ENCODE measurements at places on chromosomes 13 and 19. TPM values are rescaled to one million over a fixed set of nuclear protein-coding genes. Genes with fewer than 3 reads are reported as not detected.

The ADM5 gene
- 2.7 TPM for total RNA-seq

The CNN1 gene
- not detected for total RNA-seq

The ZNF575 gene
- total RNA-seq, result 2.9 TPM

The ACP5 gene
- total RNA-seq, result 34.1 TPM

The SIGLECL1 gene
- not detected for total RNA-seq

The P2RY11 gene
- total RNA-seq, result 36.0 TPM

The DZIP1 gene
- 1.3 TPM for total RNA-seq

The SPRED3 gene
- 0.93 TPM for total RNA-seq

The MAB21L1 gene
- total RNA-seq, result not detected

The URAD gene
- not detected for total RNA-seq

DNA sequence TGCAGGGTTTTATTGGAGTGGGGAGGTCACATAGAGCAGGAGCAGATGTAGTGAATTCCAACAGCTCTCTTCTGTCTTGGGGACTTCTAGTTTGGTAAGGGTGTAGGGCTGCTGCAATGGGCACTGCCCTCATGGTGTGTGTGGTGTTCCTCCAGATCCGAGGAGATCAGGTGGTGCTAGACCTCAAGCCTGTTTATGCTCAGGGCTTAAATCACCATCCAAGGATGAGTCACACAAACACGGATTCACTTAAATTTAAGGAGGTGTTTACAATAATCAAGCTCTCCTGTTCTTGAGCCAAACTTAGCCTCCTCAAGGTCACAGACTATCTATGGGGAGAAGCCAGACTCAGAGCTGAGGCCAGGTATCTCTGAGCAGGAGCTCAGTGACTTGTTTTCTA, 23.0 kb downstream of the HS6ST3 start:
- no peaks in the 10 kb centered on the region for H3K27me3 ChIP-seq
- H3K36me3 ChIP-seq, result no peaks in the 10 kb centered on the region
- H3K27ac ChIP-seq, result no peak overlapping the region
- no peaks in the 10 kb centered on the region for H3K4me1 ChIP-seq

DNA sequence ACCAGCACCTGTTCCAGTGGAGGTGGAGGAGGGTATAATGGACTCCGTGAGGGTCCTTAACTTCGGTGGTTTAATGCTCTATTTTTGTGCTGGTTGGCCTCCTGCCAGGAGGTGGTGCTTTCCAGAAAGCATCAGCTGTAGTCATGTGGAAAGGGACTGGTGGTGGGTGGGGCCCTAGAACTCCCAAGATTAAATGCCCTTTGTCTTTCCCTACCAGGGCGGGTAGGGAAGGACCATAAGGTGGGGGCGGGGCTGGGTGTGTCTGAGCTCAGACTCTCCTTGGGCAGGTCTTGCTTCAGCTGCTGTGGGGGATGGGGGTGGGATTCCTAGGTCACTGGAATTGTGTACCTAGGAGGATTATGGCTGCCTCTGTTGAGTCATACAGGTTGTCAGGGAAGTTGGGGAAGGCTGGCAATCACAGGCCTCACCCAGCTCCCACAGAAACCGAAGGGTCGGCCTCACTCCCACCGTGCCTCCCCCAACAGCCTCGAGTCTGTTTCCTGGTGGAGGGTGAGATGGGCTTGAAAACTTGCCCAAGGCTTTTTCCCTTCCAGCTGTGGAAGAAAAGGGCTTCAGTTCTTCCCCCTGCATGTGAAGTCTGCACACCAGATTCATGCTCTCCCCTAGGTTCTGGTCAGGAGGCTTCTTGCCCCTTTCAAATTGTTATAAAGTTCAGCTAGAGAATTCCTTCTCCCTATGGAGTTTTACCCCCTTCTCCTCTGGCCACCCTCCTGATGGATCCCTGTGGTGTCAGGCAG, 60.3 kb upstream of the CLDN10 start:
- H3K4me3 ChIP-seq, result no peak overlapping the region
- H3K27ac ChIP-seq, result no peak overlapping the region
- DNase-seq, result no peak
- no peaks in the 10 kb centered on the region for H3K36me3 ChIP-seq
- no peaks in the 10 kb centered on the region for H3K4me1 ChIP-seq

- no peak for DNase-seq
- peak within 1 kb of the TSS; percentile 10 for H3K4me3 ChIP-seq
- no peaks in the 10 kb centered on the region for H3K27me3 ChIP-seq
- peak within 1 kb of the TSS; percentile 47 for H3K27ac ChIP-seq
- no peaks in the 10 kb centered on the region for H3K36me3 ChIP-seq
Measured at GRCh38 chr19:51387924-51388389, at the start of gene LIM2. LIM2 (minus strand) TSS chr19:51387974; CDS start chr19:51387443, 531 bp downstream.

DNA sequence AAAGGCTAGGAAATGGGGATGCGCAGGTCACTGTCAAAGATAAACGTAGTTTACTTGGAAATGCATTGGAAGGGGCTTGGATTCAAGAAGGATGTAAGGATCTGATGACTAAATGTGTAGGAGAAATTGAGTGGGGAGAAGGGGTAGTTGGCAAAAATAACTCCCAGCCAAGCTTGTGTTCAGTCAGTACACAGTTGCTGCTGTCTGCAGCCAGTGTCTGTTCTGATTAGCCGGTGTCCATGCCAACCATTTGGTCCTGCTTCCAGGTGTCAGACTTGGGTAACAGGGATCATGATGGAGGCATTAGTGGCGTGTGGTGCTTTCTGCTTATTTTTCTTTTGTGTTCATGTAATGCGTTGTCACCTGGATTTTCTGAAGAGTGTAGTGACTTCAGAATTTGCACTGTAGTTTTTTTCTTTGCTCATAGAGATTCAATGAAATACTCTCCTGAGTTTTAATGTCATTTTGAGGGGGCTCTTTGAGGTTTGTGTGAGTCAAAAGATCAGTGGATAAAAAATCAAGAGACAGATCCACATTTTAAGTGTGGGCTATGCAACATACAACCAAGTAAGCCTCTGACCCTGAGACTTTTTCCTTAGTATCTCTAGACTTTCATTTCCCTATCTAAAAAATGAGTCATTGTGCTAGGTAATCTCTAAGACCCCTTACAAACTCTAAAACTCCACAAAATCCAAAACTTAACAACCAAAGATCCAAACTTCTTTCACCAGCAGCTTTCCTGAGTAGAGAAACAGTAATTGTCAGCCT, 103.9 kb downstream of the WDFY2 start:
- H3K27me3 ChIP-seq, result no peaks in the 10 kb centered on the region
- H3K4me3 ChIP-seq, result no peak overlapping the region

GRCh38 chr13:52452470-52452869, 2.0 kb upstream of the VPS36 start:
- peaks cover 2% of the 10 kb centered on the region for H3K27me3 ChIP-seq
- H3K4me1 ChIP-seq, result peaks cover 52% of the 10 kb centered on the region
- H3K4me3 ChIP-seq, result no peak overlapping the region
- H3K36me3 ChIP-seq, result peaks cover 21% of the 10 kb centered on the region
- no peak for DNase-seq

DNA sequence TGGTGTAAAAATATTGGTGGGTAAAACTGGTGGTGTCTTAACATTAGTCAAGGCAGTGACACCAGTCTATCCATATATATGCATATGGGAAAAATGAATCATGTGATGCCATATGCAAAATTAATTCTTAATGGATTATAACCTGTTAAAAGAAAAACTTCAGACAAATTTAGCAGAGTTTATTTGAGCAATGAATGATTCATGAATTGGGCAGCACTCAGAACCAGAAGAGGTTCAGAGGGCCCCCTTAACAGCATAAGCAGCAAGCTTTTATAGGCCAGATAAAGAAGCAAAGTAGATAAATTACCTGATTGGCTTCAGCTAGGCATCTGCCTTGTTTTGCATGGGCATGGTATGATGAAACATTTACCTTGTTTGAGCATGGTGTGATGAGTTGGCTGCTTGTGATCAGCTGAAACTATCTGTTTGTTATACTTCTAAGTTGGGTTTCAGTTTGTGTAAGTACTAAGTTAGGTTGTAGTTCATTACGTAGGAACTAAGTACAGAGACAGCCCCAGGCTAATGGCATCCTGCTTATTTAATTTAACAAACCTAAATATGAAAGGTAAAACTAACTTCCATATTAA, 66.6 kb downstream of the DNAJC15 start:
- peaks cover 22% of the 10 kb centered on the region for H3K4me1 ChIP-seq
- H3K27ac ChIP-seq, result no peak overlapping the region
- H3K36me3 ChIP-seq, result peaks cover 21% of the 10 kb centered on the region
- H3K27me3 ChIP-seq, result no peaks in the 10 kb centered on the region
- no peak for DNase-seq

- no peak overlapping the region for H3K4me3 ChIP-seq
- no peak for DNase-seq
- peaks cover 3% of the 10 kb centered on the region for H3K4me1 ChIP-seq
- no peaks in the 10 kb centered on the region for H3K27me3 ChIP-seq
- peaks cover 22% of the 10 kb centered on the region for H3K36me3 ChIP-seq
Measured at GRCh38 chr19:56099638-56100539, 21.2 kb downstream of the ZNF787 start.

GRCh38 chr19:45973553-45974338, at the start of gene NOVA2:
NOVA2 (minus strand) TSS chr19:45973865; CDS start chr19:45973351, 514 bp downstream.
- no peak within 1 kb of the TSS for H3K4me3 ChIP-seq
- H3K27me3 ChIP-seq, result peaks cover 68% of the 10 kb centered on the region
- H3K27ac ChIP-seq, result no peak within 1 kb of the TSS
- DNase-seq, result peak; percentile 62
- H3K36me3 ChIP-seq, result no peaks in the 10 kb centered on the region
- H3K4me1 ChIP-seq, result peaks cover 12% of the 10 kb centered on the region

DNA sequence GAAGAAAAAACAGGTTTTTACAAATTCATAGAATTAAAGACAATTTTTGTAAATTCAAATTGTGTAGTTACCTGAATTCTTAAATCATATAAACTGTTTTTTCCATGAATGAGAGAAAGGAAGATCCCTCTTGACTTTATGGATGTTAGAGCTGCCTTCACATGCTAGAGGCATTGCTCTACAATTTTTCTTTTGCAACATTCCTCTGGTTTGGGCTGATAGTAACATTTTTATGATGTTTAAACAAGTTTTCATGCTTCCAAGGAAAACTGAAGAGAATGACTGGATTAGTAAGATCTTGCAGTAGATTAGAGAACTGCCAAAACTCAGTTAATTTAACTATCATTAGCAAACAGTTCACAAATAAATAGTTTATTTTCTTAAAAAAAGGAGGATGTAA, 250.6 kb downstream of the GPC6 start:
- no peaks in the 10 kb centered on the region for H3K4me1 ChIP-seq
- DNase-seq, result no peak
- no peak overlapping the region for H3K4me3 ChIP-seq
- H3K27me3 ChIP-seq, result no peaks in the 10 kb centered on the region
- no peaks in the 10 kb centered on the region for H3K36me3 ChIP-seq
- H3K27ac ChIP-seq, result no peak overlapping the region

- H3K4me1 ChIP-seq, result no peaks in the 10 kb centered on the region
- H3K27me3 ChIP-seq, result no peaks in the 10 kb centered on the region
- DNase-seq, result no peak
Measured at GRCh38 chr13:85031771-85032170, 767.4 kb downstream of the SLITRK6 start.

DNA sequence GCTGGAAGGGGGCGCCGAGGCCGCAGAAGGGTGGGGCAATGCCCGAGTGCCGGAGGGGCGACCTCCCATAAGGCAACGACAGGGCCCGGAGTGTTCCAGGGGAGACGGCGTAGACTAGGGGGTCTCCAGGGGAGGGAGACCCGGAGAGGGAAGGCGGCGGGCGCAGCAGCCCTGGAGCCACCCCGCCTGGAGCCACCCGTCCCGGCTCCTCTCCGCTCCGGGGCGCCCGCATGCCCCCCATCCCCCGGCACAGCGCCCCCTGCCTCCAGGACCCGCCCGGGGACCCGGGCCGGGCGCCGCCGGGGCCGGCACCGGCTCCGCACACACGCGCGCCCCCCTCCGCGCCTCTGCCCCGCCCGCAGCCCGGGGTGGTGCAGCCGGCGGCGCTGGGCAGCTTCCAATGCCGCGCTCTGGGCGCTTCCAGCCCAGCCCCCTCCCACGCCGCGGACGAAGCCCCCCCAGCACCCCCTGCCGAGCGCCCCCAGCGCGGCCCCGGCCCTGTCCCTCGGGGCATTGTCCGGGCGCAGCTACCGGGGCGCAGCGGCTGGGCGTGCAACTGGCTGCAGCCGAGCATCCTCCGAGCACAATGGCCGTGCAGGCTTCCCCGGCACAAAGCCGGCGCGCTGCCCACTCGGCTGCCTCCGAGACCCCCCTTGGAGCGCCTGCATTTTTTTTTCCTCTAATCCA, 519 bp downstream of the PTPRS start:
- no peak overlapping the region for H3K4me3 ChIP-seq
- peaks cover 10% of the 10 kb centered on the region for H3K4me1 ChIP-seq
- peaks cover 1% of the 10 kb centered on the region for H3K36me3 ChIP-seq
- no peak for DNase-seq
- H3K27ac ChIP-seq, result no peak overlapping the region

DNA sequence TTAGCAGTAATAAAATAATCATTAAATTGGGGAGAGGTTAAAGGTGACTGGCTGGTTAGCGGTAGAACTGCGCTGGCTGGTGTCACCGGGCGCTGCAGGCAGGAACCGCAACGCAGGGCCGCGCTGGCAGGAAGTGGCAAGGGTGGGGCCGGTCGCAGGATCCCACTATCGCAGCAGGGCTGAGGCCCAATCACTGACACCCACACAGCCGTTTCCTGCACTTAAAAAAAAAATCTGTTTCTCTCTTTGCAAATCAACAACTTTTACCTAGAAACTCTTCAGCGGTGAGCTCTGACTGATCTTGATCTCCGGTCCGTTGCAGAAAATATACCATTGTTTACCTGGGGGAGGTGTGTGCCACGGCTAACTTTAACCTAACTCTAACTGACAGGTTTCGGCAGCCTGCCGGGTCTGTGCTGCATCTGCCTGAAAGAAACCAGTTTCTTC, 46.9 kb downstream of the KLF2 start:
- H3K4me3 ChIP-seq, result peak overlapping the region; percentile 57
- peaks cover 38% of the 10 kb centered on the region for H3K4me1 ChIP-seq
- peak; percentile 96 for DNase-seq
- no peak overlapping the region for H3K27ac ChIP-seq
- H3K27me3 ChIP-seq, result peaks cover 10% of the 10 kb centered on the region

GRCh38 chr19:17402982-17403855, 2.2 kb downstream of the BST2 start:
- H3K4me3 ChIP-seq, result peak overlapping the region; percentile 94
- H3K36me3 ChIP-seq, result peaks cover 44% of the 10 kb centered on the region
- peak overlapping the region; percentile 97 for H3K27ac ChIP-seq
- no peaks in the 10 kb centered on the region for H3K27me3 ChIP-seq

- DNase-seq, result no peak
- H3K4me1 ChIP-seq, result no peaks in the 10 kb centered on the region
- H3K4me3 ChIP-seq, result no peak overlapping the region
- no peaks in the 10 kb centered on the region for H3K36me3 ChIP-seq
- H3K27me3 ChIP-seq, result no peaks in the 10 kb centered on the region
- no peak overlapping the region for H3K27ac ChIP-seq
Measured at GRCh38 chr13:37797631-37798030, 71.9 kb downstream of the TRPC4 start.

- H3K4me3 ChIP-seq, result no peak overlapping the region
- peaks cover under 1% of the 10 kb centered on the region for H3K27me3 ChIP-seq
- peaks cover 3% of the 10 kb centered on the region for H3K4me1 ChIP-seq
- H3K36me3 ChIP-seq, result peaks cover 37% of the 10 kb centered on the region
Measured at GRCh38 chr19:12745166-12745897, 6.3 kb upstream of the BEST2 start.

DNA sequence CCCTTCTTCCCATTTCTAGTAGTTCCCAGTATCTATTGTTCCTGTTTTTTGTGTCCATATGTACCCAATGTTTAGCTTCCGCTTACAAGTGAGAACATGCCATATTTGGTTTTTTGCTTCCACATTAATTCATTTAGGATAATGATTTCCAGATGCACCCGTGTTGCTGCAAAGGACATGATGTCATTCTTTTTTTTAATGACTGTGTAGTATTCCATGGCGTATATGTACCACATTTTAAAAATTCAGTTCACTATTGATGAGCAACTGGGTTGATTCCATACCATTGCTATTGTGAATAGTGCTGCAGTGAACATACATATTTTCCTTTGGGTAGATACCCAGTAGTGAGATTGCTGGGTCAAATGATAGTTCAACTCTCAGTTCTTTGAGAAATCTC, 50.5 kb downstream of the DLEU7 start:
- no peaks in the 10 kb centered on the region for H3K27me3 ChIP-seq
- no peak overlapping the region for H3K27ac ChIP-seq

Measured in activated CD8-positive, alpha-beta memory T cell treated with anti-CD3 and anti-CD28 coated beads, Interleukin-2, amount 10 ng/mL, durations not matched to agents 7 days and 5 days (primary cell).